ENCODE measurements at places on chromosomes 16 and 17.

GRCh38 chr16:86576591-86577313 lies 1.6 kb upstream of the FOXL1 start:
- no peak for DNase-seq

GRCh38 chr16:25011891-25012514 lies 3.2 kb downstream of the ARHGAP17 start:
- DNase-seq, result no peak

GRCh38 chr16:17416461-17417311 lies 54.1 kb downstream of the XYLT1 start:
- DNase-seq, result no peak

DNA sequence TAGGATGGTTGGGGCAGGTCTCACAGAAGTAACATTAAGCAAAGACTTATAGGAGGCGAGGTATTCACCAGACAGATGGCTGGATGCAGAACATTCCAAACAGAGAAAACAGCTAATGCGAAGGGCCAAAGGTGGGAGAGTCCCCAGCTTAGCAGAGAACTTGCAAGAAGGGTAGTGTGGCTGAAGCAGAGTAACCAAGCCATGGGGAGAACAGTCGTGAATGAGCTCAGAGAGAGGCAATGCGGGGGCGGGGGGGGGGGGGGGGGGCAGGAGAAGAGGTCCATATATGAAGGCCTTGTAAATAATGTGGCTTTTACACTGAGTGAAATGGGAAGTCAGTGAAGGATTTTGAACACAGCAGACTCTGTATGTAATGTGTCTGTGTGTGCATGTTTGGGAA lies 81.3 kb downstream of the SMG6 start:
- DNase-seq, result no peak

DNA sequence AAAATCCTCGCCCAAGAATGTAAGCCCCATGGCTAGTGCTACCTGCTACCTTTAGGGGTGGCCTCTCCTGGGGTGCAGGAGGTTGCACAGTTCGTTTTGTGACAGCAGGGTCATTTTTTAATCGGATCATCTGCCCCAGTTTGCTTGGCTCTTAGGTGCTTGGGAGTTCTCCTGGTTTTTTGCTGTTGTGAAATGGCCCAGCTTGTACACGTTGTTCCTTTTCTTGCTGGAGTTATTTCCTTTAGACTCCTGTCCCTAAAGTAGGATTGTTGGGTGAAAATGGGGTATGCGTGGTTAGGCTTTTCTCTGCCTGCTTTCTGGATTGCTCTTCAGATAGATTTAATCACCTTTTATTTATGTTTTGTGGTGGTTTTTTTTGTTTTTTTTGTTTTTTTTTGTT lies 25.8 kb downstream of the ABCC1 start:
- no peak for DNase-seq

DNA sequence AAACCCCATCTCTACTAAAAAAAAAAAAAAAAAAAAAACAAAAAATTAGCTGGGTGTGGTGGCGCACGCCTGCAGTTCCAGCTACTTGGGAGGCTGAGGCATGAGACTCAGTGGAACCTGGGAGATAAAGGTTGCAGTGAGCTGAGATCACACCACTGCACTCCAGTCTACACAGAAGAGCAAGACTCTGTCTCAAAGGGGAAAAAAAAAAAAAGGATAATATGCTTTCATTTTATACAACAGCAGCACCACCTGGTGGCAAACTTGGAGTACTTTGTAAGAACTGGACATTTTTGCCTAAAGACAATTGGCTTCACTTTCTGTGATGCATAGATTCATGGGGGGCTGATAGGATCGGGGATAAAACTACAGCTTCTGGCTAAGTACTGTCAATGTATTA lies 8.5 kb downstream of the CHTF8 start:
- DNase-seq, result no peak

DNA sequence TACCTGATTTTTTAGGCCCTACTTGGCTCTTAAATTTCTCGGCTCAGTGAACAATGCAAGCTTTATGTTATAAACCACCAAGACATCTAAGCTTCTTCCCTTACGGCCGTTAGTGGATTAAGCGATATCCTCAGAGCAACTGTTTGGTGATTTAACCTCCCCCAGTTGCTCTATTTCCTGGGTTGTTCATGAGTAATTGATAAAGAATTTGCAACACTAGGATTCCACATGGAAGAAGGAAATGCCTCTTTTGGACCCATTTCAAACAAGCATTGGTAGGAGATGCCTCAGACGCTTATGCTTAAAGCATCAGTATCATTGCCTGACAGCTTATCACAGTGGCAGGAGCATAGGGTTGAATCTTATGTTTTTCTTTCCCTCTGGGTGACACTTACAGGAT lies 65.3 kb downstream of the RBFOX1 start:
- DNase-seq, result no peak

DNA sequence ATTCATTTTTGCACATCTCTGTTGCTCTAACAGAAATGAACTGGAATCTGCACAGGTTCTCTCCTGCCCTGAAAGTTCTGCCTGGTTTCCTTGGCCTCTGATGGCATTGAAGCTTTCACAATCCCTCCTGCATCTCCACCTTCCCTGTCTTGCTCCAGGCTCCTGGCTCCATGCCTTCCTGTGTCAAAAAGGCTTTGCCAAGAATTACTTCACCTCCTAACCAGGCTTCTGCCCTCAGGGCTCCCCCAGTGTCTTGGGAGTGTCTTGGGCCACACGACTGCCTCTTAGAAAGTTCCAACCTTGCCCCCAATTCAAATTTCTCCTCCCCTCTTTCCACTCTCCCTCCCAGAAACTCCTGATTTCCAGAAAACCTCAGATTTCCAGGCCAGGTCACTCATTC lies 37.0 kb upstream of the DNAH9 start:
- no peak for DNase-seq

- DNase-seq, result peak; percentile 55
Observed at GRCh38 chr17:45021607-45022287, 29.7 kb downstream of the DCAKD start.

DNA sequence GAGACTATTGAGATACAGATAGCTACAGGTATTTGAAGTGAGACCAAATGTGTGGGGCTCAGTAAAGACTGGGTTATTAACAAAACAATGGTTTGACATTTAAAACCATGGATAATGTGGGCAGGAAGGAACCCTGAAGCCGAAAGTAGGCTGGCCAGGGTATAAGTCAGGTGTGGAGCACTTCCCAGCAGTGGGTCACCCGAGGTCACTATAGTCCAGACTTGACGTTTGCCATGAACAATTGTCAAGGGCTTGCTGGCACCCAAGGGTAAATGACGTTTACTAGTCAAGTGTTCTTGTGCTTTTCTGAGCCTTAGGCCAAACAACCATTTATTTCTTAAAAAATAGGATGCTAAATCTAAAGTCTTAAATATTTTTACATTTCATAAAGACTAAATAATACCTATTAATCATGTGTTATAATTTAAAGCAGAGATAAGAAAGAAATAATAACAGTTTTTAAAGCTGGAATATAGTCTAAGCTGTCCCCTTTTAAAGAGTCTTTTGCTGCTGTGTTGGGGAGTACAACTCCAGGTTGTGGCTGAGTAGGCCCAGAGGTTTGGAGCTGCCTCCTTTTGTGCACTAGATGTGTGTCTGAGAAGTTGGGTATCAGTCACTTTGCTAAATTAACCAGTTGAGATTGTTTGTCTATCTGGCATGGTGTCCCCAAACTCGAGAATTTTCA lies 15.7 kb downstream of the ALDH3A2 start:
- no peak for DNase-seq

GRCh38 chr17:45660474-45660873 lies 123.6 kb upstream of the CRHR1 start:
- no peak for DNase-seq

DNA sequence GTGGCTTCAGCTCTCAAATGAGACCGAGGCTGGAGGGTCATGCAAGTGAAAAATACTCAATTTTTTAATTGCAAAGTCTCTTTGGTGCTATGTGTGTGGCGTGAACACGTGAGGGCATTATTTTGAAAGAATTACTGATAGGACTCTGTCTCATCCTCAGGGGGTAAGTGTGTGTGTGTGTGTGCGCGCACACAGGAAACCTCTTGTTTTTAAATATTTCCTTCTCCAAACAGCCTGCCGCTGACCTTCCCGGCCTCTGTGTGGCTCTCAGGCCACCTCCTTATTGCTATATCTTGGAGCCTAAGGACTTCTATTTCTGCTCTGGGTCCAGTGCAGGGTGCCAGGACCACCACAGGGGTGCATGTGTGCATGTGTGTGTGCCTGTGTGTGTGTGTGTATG lies 99.7 kb downstream of the CMIP start:
- no peak for DNase-seq

All from stimulated activated CD8-positive, alpha-beta memory T cell treated with anti-CD3 and anti-CD28 coated beads, Interleukin-15, amount 100 ng/mL, for 24 hours (primary cell).